ENCODE measurements at places on chromosomes 2 and 18. TPM values are rescaled to one million over a fixed set of nuclear protein-coding genes. Genes with fewer than 3 reads are reported as not detected.

GRCh38 chr2:8515864-8516533 is 165.9 kb upstream of the ID2 start:
- no peak for DNase-seq

DNA sequence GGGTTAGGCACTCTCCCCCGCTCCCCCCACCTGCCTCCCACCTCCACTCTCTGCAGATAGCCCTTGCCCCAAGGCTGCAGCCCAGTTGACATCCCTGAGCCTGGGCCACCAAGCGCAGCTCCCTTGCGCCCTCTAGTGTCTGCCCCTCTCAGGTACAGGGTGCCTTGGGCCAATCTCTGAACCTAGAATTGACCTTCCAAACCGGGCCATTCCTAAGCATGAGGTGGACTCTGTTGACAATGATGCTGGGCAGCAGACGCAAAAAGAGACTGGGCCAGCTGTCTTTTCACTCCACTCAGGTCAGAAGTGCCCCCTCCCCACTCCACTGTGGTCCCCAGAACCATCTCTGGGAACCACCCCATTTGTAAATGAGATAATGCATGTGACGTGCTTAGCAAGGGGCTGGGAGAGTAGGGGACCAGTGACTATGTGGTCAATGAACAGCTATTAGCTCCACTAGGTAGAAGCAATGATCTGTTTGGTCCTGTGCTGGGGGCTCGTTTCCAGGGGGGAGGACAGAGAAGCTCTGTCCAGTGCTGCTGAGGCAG is 43.3 kb upstream of the PLB1 start:
- no peak for DNase-seq

DNA sequence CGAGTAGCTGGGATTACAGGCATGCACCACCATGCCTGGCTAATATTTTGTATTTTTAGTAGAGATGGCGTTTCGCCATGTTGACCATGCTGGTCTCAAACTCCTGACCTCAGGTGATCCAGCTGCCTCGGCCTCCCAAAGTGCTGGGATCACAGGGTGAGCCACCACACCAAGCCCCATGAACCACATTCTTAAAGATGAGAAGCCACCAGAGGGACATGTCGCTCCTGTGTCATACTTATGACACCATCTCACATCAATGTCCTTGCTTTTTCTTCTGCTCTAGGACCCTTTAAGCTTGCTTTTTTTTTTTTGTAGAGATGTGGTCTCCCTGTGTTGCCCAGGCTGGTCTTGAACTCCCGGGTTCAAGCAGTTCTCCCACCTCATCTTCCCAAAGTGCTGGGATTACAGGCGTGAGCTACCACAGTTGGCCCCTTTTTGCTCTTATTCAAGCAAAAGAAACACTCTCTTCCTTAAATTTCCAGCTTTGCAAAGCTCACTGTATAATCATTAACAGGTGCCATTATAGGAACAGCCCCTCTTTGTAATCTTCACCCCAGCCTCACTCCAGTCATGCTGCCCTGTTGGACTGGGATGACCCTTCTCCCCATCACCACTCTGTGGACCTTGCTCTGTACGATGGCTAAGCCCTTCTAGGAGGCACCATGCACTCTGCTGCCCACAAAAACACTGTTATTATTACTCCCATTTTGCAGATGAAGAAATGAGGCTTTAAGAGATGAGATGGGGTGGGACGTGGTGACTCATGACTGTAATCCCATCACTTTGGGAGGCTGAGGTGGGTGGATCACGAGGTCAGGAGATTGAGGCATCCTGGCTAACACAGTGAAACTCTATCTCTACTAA is 10.8 kb upstream of the KCNG3 start:
- no peak for DNase-seq

- no peak for DNase-seq
Observed at GRCh38 chr2:240431661-240432424, 3.6 kb upstream of the GPC1 start.

- no peak for DNase-seq
Observed at GRCh38 chr18:56647951-56648893, 2.9 kb upstream of the WDR7 start.

DNA sequence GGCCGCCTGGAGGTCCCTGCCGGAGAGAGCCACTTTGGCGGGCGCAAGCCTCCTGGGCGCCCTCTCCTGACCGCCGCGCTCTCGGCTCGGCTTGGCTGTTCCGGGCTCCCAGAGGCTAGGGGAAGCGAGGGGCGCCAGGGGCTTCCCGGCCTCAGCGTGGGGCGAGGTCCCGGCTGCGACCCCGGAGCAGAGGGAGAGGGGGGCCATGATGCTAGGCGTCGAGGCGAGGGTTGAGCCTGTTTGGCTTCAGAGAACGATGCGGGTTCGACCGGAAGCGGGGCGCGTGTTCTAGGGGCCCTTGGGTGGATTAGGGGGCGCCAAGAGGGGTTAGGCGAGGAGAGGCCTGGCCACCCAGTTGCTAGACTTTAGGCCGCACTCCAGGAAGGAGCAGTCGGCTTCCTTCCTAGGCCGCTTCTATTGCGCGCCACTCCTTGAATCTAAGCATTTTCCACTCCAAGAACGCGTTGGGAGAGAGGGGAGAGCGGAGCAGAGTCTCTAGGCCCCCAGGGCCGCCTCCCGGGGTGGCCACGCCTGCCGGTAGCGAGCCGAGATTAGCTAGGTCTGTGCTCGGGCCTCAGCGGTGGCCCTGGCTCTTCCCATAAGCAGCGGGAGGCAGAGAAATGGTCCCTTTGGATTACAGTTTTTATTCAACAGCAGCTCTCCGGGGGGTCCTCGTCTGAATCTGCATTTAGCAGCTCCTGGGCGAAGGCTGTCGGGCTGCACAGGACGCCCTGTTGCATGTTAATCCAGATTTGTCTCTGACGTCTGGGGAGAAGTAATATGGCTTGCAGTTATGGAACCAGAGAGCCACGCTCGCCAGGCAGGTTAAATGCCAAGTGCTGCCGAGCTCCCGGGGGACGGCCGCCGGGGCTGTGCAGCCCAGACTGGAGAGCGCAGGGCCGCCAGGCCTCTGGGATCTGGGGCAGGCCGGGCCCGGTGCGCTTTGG is 11.3 kb downstream of the MEIS1 start:
- peak; percentile 57 for DNase-seq

DNA sequence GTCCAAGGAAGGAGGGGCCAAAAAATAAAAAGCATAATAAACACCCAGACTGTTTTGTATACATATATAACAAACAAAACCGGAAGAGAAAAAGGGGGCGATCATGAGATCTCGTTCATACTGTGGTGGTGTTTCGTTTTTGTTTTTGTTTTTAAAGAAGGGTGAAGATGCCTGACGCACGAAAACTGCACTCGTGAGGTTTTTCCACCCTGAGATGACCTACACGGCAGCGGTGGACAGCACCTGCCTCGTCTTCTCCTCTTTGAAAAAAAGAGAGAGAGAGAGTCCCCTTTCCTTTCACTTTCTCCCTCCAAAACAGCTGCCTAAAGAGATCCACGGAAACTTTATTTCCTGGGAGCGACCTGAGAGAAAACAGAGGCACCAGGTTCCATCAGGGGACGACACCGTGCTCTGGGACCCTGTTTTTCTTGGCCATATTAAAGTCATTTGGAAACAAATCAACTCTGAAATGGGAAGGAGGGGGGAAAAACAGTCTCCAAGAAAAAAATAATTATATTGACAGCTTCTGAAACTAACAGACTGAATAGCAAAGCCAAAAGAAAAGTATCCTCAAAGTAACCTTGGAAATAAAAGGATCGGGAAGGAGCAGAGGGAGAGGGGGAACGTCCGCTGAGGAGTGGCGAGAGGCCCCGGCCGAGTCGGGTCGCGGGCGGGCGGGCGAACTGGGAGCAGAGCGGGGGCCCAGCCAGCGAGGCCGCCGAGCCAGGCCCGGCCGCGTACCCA is 3.5 kb downstream of the POU3F3 start:
- DNase-seq, result no peak

DNA sequence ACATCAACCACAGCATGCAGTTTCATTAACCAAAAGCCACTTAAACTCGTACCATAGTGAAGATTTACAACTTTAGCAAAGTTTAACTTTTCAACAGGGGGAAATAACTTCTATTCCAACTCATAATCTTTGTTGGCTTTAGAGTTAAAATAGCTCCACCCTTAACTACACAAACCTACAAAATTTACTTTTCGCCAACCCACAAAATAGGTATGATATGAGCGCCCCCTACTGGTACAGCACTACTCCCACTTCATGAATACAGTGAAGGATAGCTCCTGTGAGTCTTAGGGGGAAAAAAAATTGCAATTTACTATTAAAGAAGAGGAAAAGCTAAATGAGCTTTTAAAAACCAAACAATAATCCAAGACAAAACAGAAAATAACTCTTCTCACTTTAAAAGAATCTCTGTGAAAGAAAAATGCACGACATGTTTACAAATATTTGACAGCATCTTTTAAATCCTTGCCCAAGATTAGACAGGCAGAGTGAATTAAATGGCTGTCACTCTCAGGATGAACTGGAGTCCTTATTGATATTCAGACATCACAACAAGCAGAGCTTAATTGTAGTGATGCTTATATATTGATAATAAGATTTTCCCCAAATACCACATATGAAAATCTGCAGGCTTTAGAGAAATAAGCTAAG is 32.2 kb downstream of the TMEFF2 start:
- peak; percentile 61 for DNase-seq

- no peak for DNase-seq
Observed at GRCh38 chr2:24920098-24920808, at the start of gene ADCY3. TSS of gene ADCY3 (minus strand) at chr2:24920237. CDS start at chr2:24918987, 1,250 bp downstream.

- no peak for DNase-seq
Observed at GRCh38 chr2:45922577-45922988, 271.1 kb downstream of the PRKCE start.

DNA sequence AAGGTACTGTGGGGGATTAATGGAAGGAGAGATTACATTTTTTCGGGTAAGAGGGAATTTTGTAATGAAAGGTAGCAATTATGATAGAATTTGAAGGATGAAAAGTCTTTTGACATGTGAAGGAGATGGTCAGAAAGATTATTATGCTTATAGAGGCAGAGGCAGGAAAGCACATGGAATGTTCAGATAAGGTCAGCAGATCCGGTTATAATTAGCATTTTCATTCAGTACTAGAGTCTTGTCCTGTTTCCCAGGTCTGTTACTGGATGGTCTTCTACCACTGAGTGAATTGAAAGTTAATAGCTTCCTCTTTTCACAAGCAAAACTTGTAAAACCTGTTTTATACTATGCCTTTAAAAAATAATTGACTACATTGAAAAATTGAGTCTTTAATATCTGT is 116.9 kb downstream of the PHLPP1 start:
- DNase-seq, result no peak

DNA sequence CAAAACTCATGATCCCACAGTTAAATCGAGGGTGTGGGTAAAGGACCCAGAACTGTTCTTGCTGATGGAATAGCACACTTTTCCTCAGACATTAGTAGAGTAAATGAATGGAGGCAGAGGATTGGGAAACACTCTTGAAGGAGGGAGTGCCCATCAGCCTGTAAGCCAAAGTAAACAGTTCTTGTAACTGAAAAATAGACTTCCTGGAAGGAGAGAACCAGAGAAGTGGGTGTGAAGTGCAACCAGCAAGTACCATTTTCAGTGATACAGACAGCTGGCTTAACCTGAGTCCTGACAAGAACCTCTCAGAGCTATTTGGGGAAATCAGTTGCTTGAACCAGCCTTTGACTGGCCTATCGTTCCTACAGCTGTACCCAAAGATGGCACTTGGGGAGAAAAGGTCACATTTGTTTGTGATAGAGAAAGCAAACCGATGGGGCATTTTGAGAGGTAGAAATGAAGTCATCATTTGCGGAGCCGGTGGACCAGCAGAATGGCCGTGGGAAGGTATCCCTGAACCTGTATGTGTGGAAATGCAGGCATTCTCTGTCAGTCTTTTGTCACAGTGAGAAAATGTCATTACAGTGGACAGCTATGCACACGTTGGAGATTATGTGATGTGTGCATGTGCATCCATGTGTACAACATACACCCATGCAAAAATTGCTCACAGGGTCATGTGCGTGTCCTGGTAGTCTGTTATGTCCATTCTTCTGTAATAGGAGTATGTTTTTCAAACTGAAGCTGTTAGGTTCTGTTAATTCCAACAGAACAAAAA is 17.8 kb downstream of the CRIM1 start:
- no peak for DNase-seq

DNA sequence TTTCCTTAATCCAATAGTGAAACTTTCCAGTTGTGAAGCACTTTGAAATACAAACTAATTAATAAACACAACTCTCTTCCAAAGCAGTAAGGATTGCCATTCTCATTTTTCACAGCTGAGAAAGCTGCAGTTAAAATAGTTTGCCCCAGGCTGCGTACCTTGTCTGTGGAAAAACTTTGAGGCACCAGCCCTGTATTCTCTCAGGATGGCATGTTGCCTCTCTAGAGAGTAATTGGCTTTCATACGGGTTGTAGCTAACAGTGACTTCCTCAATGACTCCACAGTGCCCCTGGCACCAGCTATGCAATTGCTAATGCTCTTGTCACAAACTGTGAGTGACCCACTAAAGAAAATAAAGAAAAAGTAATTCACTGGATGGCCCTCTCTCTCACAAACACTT is 345.7 kb downstream of the MTX2 start:
- DNase-seq, result no peak

- DNase-seq, result no peak
Observed at GRCh38 chr2:100589527-100589926, 26.7 kb downstream of the PDCL3 start.

DNA sequence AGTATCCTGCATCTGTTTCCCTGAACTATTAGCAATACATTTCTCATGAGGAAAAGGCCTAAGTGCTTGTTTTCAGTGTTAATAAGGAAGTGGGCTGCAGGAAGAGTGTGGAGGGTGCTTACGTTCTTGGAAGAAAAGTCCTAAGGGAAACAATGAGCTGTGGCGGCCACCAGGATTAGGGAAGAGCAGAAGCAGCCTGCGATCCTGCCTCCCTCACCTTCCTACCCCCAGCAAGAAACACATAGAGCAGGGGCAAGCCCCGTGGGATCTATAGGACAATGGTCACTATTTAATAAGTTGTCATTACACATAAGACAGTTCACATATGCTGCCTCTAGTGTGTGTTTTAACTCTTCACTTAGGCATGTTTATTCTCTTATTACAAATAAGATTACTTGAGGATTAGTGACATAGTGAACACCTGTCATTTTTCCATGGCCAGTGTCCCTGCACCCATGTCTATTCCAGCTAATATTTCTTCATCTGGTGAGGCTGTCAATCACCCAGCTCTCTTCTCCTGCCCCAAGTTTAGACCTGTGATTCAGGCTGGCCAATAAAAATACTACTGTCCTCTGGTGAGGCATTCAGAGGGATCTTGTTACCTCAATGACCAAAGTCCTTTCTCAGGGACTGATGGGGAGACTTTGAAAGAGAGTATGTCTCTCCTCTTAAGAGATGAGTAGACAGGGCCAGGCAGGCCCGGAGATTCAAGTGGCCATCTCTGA is 510.9 kb upstream of the CELF4 start:
- DNase-seq, result no peak

GRCh38 chr2:144830543-144830942 is 310.6 kb upstream of the ZEB2 start:
- DNase-seq, result no peak

GRCh38 chr2:128446874-128447537 is 128.3 kb upstream of the HS6ST1 start:
- DNase-seq, result no peak

The TTN gene
- total RNA-seq, result 385 TPM

The WDCP gene
- total RNA-seq, result 7.1 TPM

The GTF2A1L gene
- total RNA-seq, result 1.5 TPM

The ACVR1 gene
- 19.6 TPM for total RNA-seq

The EVA1A gene
- total RNA-seq, result 10.7 TPM

The ELAC1 gene
- 3.5 TPM for total RNA-seq

The C1QL2 gene
- total RNA-seq, result 0.10 TPM

The SIX3 gene
- total RNA-seq, result not detected

Measured in skin of body (tissue), 3 donors.